Smooth muscle cell of the brain vasculature (primary cell): ENCODE measurements at places on chromosomes 5 and 9.

- DNase-seq, result no peak
Measured at GRCh38 chr5:173583346-173583745, 33.1 kb downstream of the BOD1 start.

DNA sequence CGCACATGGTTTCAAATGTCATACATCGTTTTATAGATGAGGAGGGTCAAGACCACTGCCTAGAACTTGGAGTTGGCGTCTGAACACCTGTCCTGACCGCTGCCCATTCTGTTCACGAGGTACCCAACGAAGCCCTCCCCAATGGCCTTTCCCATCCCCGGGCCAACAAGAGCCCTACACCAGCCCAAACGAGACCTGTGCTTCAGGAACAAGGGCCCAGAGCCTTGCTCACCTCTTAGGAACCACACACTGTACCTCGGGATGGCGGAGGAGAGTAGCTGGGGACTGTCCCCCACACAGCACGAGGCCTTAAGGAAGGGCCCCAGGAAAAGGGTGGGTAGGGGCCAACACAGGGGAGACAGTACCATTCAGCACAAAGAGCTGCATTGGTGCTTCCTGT lies 3.0 kb downstream of the SURF6 start:
- DNase-seq, result no peak

DNA sequence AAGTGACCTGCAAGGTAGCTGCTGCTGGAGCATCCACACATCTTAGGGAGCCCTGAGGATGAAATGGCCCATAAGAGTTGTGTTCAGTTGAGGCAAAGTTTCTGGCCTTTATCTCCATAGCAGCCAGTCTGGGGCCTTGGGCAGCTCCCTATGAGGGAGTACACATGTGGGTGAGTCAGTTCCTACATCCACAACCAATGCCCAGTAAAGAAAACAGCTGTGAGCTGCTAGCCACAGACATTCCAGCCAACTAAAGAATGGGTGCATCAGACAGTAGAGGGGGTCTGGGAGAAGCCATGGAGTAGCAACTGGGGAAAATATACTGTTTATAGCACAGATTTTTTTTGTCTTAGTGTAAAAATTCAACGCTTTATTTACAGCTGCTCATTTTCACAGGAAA lies 720.7 kb downstream of the TLE1 start:
- DNase-seq, result no peak

DNA sequence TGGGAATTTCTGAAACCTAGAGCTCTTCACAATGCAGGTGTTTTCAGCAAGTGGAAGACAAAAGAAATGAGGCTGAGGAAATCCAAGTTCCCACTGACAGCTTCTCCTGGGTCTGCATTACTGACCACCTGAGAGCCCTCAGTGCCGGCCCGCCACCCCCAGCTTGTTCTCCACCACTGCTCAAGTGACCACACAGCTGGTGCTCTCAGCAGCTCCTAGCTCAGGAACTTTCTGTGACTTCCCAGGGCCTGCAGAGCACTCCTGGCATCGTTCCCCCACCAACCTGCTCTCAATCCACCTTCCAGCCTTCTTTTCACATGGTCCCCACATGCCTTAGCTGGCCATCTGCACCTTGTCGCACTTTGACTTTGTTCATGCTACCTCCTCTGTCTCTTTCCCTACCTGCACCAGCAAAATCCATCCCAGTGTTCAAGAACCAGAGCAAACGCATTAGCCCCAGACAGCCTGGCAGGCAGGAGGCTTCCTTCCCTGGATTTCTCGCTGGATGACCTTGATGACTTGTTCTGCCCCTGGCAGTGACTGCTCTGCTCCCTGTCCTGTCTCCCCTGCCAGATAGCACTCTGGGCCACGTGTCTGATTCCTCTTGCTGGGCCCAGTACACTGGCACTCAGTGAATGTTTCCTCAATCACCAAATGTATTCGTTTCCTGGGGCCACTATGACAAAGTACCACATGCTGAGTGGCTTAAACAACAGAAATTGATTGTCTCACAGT lies 35.1 kb upstream of the NANS start:
- DNase-seq, result no peak

- no peak for DNase-seq
Measured at GRCh38 chr9:93224591-93224990, 40.7 kb downstream of the WNK2 start.

GRCh38 chr5:122093415-122094180 lies 15.5 kb upstream of the LOX start:
- no peak for DNase-seq
